ENCODE measurements at places on chromosomes 4 and X.

DNA sequence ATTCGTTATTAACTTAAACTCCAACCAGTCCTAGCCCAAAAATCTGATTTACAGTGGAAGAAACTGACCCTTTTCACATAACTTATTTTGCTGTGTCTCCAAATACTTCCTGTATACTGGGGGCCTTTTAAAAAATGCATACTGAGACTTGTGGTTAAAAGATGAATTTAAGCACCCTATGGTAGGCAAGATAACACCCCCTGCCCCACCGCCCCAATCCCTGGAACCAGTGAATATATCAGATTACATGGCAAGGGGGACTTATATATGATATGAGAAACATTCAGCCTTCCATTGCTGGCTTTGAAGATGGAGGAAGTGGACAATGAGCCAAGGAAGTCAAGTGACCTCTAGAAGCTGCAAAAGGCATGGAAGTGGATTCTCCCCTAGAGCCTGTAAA, 3.1 kb upstream of the CLCN3 start:
- DNase-seq, result no peak

GRCh38 chr4:81756973-81757372, 285.3 kb upstream of the RASGEF1B start:
- no peak for DNase-seq

DNA sequence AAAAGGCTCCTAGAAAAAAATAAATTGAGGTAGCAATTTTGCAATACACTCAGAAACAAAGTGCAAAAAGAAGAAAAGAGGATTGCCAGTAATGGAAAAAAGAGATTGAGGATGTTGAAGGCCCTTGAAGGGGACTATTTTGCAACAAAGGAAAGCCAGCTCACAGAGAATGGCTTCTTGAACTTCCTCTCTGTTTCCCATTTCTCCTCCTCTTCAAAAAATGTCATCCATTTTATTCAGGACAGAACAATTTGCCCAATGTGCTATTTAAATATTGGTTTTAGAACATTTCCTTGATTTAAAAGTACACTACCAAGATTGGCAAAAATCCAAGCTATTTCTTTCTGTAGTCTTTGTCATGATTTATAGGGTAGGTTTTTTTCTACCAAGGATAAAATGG, 60.2 kb downstream of the GASK1B start:
- no peak for DNase-seq

DNA sequence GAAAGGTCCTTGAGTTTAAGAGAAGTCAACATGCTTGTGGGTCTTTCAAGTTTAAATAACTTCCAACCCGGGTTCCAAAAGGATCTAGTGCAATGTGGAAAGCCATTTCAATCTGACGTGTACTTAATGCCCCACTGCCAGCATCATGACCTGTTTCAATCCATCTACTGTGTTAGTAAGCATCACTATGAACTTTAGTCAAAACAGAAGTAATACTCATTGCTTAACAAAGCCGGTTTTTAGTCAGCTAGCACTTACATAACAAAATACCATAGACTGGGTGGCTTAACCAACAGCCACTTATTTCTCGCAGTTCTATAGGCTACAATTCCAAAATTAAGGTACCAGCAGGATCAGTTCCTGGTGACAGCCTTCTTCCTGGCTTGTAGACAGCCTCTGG, 677.5 kb downstream of the DMD start:
- no peak for DNase-seq

DNA sequence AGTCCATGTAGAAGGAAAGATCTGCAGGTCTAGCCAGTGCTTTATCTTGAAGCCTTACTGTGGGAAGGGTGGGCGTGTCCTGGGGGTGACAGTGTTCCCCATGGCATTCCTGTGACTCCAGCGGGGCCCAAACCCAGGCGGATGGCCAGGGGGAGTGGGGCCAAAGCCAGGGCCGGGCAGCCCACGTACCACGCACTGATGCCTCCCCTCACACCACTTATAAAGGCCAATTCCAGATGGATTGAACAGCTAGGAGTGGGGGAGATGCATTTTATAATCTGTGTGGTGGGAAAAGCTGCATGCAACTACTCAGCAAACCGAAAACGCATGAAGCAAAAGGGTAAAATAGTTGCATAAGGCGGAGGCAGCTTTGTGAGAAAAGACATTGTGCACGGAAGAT, 36.4 kb downstream of the NELFA start:
- DNase-seq, result no peak

DNA sequence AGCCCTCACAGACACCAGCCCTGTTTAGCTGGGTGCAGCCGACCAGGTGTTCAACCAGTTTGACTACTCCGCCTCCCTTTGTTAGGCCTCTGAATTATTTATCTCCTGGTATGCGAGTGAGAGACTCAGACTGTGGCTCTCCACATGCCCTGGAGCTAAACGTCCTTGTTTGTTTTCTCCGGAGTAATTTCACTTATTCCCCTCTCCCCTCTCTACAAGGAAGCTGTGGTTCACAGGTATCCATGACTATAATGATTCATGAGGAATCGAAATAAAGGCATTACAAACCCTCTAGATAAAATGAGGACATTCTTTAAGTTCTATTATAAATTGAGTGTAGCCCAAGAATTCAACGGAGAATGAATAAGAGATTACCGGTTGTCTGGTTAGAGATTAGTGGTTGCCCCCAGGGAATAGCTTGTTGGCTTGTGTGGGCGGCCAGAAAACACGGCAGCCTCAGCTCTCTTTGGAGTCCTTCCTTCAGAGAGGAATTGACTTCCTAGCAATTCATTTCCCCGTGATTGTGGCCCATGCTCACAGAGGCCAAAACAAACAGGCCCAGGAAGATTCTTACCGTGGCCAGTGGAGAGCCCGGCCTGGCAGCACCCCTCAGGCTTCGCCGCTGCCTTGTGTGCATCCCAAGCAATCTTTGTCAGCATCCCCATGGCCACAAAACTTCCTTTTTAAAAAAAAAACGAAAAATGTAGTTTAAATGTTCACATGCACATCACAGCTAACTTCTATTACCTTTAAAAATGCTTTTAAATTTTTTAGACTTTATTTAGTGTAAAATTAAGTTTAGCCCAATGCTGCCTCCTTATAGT, 60.2 kb upstream of the CBR4 start:
- no peak for DNase-seq

GRCh38 chr4:152044331-152045036, 283.7 kb upstream of the GATB start:
- no peak for DNase-seq

DNA sequence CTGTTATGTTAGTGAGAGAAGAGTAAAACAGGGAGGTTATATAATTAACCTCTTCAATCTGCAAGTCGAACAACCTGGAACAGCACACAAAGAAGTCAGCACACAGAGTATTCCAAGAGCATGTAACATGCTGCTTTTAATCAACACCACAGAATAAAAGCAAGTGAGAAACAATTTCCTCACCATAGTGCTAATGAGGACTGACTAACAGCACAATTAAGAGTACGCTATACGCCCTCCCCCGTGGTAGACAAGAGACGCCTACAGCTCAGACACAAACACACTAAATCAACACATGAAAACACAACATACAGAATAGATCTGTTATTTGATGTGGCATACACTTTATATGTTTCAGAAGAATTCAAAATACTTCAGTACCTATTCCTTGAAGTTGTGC, 103.0 kb downstream of the PPP3CA start:
- no peak for DNase-seq

DNA sequence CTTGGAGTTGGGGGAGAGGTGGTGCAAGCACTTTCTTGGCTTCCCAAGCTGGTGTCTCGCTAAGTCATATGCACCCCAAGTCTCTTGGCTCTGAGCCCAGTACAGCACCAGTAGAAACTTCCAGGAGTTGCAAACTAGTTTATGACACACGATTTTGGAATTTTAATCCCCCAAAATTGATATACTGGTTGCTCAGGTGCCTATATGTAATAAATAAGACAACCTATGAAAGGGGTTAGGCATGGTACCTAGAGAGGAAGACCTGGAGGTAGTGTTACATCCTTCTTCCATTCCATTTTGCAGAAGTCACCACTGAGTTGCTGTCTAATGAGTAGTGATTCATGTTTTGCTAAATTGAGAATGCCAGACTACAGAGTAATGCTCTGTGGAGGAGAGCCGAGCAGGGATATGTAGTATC, 4.3 kb upstream of the SLC4A4 start:
- no peak for DNase-seq

DNA sequence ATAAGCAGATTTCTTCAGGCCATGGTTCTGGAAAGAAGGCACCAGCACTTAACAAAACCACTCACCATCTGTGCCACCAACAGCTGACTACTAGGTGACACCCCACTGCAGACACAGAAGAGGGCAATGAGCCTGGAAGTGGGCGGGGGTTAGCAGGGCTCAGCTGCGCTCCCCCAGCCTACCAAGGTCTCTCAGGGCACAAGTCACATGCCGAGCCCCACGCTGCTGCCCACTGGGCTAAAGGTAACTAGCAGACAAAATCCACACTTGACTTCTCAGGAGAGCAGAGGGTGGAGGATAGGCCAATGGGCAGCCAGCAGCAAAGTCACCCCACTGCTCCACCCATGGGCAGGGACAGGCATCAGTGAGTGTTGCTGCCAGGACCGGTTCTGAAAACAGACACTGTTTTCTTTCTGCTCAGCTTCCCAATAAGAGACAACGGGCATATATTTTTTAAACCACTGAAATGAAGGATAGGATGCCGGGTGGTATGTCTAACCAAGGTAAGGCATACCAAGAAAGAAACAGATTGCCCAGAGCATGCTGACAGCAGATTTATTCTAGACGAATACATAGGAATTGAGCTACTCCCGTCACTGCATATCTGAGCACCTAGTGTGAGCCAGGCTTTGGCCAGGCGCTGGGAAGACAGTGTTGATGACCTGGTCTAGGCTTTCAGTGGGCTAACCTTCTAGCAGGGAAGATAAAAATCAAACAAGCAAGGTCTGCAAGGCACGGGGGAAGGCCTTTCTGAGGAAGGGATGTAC, 20.1 kb downstream of the ACSL1 start:
- no peak for DNase-seq

- no peak for DNase-seq
Measured at GRCh38 chr4:47349326-47349725, 114.2 kb downstream of the COMMD8 start.

DNA sequence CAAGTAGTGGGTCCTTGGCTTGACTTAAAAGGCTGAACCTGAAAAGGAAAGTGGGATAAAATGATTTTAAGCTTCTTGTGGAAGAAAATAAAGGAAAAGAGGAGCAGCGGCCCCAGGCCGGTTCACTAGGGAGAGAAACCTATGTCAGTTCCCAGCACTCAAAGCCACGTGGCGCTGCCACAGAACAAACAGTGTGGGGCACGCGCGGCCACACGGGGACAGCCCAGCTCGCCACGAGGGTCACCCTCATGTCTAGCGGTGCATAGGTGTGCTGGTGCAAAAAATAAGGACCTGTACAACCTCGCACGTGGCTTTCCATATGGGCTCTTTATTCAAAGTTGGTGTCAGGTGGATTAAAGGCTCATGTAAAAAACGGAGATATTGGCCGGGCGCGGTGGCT, 17.1 kb downstream of the MSANTD1 start:
- DNase-seq, result no peak

- DNase-seq, result no peak
Measured at GRCh38 chrX:21745756-21746155, 12.2 kb downstream of the SMPX start.

- no peak for DNase-seq
Measured at GRCh38 chr4:78069859-78070258, 12.7 kb downstream of the FRAS1 start.

DNA sequence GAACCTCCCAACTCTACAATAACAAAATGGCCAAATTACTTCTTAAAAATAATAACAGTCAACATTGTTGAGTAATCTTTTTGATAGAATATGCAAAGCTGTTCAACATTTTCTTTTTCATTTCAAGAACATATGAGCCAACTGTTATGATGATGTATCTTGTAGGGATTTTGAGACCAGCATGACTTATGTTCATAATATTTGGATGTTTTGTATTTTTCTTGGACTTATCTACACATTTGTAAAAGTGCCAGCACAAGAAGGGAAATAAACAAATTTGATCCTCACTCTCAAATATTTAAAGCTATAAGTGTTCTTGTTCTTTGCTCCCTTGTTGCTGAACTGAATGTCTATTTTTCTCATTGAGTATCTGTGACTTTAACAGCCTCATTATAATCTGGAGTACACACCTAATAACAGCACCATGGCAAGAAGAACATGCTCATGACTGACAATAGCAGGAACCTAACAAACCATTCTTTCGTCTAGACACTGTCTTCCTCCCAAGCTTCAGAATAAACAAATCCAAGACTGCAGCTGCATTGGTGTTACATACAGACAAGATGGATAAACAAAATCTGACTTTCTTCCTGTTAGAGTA, 1049.7 kb downstream of the FAT4 start:
- DNase-seq, result no peak

DNA sequence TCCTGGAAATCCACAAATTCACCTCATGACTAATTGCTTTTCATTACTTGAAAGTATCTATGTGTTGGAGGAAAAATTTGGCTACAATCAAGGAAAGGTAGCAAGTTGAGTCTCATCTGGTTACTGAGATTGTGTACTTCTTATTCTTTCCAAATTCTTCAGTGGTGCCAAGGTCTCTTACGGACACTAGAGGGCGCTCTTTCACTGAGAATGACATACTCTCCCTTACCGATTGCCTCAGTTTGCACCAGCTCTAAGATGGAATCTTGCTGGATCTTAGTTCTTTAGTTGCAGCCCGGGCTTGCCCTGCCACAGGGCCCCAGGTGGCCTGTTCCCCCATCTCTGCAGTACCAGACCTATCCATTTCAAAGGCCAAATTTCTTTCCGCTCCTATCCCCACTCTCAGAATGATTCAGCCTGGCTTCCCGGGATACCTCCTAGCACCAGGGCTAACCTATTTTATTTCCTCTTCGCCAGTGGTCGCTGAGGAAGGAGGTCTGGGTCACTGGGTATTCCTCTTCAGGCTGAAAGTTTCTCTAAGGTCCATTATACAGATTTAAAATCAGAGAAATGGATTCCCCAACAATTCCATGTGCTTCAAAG, 24.6 kb upstream of the GPR50 start:
- no peak for DNase-seq

DNA sequence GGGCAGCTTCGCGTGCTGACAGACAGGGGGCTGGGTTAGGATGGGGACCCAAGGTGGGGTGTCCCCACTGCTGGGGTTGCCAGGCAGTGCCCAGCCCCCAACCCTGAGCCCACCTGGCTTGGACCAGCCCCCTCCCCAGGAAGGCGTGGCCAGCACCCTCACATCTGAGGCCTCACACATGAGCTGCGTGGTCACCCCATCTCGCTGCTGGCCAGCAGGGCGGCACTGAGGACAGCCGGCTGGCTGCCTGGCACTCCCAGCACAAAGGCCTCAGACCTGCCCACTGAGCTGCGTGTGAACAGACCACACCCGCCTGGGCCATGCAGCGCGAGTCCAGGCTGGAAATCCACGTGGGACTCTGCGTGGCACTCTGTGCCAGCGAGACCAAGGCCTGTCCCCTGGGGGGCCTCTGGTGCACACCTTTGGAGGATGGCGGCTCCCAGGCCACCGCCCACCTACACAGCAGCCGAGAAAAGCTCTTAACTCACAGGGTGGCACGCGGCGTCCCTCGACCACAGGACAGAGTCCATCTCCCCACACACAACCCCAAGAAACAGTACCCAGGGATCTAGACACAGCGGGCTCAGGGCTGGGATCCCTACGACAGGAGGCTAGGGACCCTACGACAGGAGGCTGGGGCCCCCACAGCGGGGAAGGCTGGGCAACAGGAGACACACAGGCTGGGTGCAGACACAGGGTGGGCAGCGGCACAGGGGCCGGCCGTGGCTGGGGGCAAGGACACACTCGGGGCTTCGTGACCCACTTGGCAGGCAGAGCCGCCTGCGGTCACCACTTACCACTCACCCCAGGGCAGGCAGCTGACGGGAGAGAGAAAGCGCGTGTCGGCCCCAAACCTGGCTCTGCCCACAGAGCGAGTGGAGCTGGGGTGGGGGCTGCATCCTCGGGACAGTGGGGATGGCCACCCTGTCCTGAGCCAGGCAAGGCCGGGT, 9.8 kb downstream of the DGKQ start:
- DNase-seq, result no peak
